DMS79 (cell line): ENCODE measurements at places on chromosomes 1 and 21.
A peak's percentile ranks its signal among the peaks of the same experiment; 100 is the strongest.

GRCh38 chr1:21105807-21106206 is 70.9 kb downstream of the EIF4G3 start:
- DNase-seq, result no peak

- DNase-seq, result no peak
Measured at GRCh38 chr1:63967901-63968300, 194.1 kb downstream of the ROR1 start.

DNA sequence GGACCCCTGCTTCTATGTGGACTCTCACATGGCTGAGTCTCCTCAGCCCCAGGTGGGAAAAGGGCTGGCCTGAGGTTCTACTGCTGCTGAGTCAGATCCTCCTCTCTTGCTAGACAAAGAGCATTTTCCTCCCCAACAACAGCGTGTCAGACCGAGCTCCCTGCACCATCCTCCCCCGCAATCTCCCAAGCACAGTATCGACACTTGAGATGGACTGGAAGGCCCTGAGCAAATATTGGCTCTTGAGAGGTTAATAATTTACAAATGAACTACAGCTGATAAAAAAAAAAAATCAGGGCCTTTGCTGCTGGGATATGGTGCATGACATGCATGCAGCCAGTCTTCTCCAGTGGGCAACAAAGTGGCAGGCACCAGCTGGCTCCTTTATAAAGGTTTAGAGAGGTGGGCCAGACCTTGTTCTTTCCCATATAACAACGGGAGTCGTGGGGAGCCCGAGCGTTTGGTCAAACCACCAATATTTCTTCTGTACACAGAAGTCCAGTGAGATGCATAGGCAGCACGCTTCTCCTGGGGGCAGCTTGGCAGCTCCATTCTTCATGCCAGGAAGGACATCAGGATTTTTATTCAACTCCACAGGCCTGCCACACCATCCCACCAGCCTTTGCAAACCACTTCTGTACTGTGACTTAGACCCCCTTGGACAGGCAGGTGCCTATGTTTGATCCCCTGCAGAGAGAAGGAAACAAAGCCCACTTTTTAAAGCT is 55.4 kb upstream of the CAMK1G start:
- DNase-seq, result peak; percentile 89

DNA sequence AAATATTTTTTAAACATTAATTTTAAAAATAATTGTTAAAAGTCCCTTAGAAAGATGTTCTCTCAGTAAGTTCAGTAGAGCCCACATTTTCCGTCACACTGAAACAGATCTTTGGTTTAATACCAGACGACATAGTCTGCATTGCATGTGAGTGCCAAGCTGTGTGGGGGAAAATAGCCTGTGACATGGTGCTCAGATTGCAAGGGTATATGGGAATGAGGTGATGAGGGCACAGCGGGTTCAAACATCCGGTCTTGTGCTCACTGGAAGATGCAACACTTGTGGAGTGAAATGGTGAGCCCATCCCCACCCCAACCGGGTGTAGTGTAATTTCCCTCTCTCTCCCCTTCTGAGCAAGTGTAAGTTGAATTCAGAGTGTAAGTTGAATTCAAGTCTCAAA is 114.3 kb downstream of the PEX14 start:
- no peak for DNase-seq

DNA sequence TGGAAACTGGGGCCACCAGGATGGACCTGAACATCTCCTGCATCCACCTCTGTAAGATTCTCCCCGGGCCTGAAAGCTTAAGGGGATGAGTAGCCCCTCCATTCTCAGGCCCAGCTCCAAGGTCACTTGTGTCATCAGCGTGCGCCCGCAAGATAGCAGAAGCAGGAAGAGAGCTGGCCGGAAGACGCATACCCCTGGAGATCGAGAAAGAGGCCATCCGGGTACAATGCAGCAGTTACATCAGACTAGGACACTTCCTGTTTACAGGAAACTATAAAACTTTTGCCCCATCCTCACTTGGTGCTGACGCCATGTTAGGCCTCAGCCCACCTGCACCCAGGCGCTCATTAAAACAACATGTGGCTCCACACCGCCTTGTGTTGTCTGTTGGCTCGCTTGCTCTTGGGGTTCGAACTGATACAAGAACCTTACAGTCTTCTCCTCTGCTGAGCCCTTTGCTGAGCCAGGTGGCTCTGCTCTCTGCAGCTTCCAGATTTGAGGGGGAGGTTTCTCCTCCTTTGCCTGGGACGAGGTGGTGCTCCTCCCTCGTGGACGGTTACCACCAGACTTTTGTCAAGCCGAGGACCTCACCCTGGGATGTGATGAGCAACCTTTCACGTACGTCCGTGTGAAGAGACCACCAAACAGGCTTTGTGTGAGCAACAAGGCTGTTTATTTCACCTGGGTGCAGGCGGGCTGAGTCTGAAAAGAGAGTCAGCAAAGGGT is 277.5 kb upstream of the C1orf174 start:
- no peak for DNase-seq

- no peak for DNase-seq
Measured at GRCh38 chr1:108533351-108534083, 26.4 kb upstream of the EEIG2 start.

- no peak for DNase-seq
Measured at GRCh38 chr21:33977017-33977720, 61.6 kb upstream of the ATP5PO start.

GRCh38 chr1:200282497-200283122 is 127.2 kb downstream of the ZNF281 start:
- DNase-seq, result no peak

DNA sequence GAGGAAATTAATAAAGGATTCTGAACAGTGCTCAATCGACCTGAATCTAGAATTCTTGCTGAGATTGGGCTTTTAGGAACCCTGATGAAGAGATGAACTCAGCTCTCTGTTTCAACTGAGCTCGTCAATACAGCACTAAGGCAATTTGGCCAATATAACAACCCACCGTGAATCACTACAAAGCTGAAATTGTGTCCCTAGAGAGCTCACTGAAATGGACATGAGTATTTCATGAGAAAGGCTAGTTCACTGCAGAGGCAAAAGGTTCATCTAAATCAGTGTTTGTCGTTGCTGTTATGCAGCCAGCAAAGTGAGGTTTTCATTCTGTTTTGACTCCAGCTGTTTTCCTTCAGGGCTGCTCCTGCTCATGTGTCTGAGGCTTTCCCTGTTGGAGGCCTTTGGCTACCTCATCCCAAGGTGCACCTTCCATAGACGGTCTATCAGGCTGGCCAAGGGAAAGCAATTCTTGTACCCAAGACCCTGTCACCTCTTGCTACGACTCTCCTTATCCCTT is 83.5 kb downstream of the URB2 start:
- no peak for DNase-seq

DNA sequence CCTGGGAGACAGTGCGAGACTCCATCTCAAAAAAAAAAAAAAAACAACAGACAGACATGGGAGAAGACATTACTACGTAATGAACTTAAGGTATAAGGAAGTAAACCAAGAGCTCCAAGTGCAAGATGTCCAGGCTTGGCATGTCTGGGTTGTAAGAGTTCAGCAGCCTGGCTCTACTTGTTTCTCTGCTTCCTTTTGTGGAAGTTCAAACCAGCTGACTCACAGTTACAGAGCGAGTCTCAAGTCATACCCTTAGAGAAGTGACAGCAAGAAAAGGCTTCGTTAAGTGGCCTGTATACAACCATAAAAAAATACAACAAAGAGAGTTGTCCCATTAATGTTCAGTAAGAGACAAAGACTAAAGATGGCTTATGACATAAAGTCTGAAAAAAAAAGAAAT is 1.3 kb downstream of the RIT1 start:
- no peak for DNase-seq

DNA sequence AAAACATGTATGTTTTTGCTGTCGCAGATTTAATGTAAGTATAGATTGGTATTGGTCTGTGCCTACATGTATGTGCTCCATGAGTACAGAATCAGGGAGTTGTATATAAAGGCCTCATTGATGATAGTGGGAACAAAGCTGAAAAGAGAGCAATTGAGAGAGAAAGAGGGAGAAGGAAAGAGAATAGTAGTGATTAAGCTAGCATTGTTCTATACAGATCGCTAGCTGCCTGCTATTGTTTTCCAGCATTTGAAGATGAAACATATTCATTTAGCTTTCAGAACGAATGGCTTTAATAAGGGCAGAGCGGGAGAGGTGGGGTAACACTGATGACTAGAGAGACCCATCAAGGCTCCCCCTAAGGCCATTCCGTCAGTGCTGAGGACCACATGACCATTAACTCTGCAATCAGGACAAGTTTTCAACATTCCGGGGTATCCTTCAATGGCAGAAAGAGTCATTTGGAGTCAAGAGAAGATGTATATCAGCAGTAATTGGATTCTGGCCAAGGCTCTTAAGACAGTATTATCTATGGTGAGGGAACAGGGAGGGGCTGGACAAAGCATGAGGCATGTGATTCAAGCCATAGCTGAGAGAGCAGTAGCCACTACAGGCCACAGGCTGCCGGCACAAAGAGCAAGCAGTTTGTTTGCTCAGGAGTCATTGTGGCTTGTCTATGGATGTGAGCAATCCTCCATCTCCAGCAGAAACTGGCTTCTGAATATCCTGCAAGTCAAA is 176.5 kb downstream of the PBX1 start:
- no peak for DNase-seq

DNA sequence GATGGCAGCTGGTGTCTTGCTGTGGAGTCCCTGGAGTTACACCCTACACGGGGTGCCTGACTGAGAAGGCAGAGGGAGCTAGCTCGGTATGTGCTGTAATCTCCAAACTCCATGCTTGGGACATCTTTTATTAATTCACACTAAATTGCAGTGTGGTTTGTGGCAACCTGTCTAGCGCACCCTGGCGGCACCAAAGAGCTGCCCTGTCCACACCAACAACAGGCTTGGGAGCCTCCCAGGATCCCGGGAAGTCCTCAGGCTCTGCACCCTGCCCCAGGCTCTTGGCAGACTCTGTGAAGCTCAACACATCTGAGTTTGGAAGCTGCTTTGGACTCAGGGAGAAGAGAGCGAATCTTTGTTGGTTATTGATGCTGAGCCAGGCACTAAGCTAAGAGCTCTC is 138.9 kb downstream of the IGSF21 start:
- DNase-seq, result no peak

DNA sequence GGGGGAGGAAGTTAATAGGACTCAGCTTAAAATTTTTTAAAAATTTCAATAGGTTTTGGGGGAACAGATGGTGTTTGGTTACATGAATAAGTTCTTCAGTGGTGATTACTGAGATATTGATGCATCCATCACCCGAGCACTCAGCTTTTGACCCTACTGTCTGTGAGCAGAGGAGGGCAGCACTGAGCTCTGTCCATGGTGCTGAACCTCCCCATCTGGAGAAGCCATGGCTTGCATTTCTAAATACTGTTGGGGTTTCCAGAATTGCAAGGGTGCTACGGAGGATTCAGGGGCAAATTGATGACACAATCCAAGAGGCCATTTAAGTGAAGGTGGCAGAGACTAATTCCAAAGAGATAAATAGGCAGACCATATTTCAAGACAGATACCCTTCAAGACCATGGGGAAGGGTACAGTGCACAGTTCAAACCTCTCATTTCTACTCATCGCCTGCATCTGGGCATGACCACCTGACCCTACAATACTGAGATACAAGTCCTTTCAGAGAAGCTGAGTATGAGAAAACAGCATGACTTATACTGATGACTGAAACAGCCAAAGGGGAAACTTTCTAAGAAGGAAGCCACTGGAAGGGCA is 17.2 kb downstream of the SYT2 start:
- DNase-seq, result no peak

DNA sequence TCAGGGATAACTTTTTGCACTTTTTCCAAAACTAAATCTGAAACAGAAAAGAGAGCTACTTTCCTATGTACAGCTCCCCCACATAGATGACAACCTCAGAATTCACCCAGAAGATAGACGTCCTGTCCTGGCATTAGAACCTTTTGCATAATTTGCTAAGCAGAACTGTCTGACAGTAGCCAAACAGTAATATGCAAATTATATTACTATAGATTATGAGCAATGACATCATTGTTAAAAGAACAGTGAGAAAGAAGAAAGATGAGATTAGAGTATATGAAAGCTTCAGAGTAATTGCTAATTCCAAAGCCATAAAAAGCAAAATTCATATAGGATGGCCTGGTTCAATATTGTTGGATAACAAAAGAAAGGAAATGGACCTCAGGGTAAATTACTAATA is 43.7 kb downstream of the SLC44A5 start:
- DNase-seq, result no peak

DNA sequence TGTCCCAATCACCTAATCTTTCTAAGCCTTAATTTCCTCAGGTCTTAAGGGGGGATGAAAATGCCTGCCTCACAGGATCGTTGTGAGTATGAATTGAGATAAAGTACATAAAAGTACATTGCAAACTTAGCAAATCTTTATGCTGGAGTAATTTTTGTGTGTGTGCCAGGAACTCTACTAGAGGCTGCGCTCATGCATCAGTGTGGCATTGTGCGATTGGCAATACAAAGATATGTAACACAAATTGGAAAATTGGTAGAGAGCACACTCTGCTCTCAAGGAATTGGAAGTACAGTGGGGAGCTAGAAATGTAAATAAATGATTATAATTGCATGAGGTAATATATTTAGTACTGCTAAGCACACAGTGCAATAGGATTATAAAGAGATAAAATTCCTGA is 398.3 kb downstream of the DUSP10 start:
- DNase-seq, result no peak

DNA sequence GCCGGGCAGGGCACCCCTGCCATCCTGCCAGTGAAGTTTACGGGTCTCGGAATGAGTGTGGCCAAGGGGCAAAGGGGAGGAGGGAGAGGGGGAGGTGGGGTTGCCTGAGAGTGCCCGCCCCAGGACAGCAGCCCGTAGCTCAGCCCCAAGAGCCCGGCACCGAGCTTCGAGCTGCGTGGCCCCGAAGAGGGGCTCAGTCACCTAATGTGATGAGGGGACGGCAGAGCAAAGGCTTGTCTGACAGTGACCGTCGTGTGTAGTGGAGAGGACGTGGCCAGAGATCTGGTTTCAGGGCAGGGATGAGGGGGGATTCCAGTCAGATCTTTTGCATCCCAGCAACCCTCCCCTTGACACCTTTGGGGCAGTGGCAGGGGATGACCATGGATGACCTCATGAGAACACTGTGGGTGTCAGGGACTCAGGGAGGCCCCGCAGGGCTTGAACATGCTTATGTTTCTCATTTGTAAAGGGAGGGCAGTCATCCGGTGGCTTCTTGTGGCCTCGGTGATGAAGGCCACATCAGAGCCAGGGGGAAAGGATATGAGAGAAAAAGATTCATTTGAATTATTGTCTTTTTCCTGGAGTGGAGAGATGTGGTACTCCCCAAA is 1.1 kb upstream of the TRPM2 start:
- DNase-seq, result no peak

DNA sequence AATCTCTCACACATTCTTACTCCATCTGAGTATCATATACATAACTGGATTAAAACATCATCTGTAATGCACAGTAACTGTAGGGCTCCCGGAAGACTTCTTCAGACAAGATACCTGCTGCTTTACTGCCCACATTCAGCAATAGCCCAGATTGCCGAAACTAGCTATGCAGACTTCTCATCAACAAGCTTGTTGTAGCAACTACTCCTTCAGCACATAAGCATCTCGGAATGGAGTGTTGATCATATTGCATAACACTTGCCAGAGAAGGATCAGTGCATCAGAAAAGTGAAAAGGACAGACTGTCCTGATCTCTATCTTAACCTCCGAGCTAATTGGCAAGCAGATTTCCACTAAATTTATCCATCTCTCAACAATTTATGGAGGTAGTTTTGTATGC is 354.6 kb upstream of the C1orf87 start:
- DNase-seq, result no peak

- peak; percentile 27 for DNase-seq
Measured at GRCh38 chr21:31580866-31581276, 78.6 kb upstream of the SOD1 start.

- DNase-seq, result no peak
Measured at GRCh38 chr1:205285381-205286101, 36.0 kb downstream of the NUAK2 start.

- DNase-seq, result peak; percentile 73
Measured at GRCh38 chr1:46248122-46248920, 758 bp downstream of the RAD54L start.

GRCh38 chr1:226510453-226510852 is 38.1 kb upstream of the STUM start:
- DNase-seq, result no peak
